Metanephros (tissue), 2 donors: ENCODE measurements at places on chromosomes 16 and 17. TPM values are rescaled to one million over a fixed set of nuclear protein-coding genes. Genes with fewer than 3 reads are reported as not detected.

CDRT4 gene
- 6.7 TPM for total RNA-seq

VAT1L gene
- 2.5 TPM for total RNA-seq

KIF2B gene
- not detected for total RNA-seq

KIF18B gene
- total RNA-seq: 5.4 TPM

HEATR9 gene
- not detected for total RNA-seq

C1QTNF1 gene
- 8.8 TPM for total RNA-seq

ABCA6 gene
- total RNA-seq: 13.4 TPM

TVP23A gene
- 6.2 TPM for total RNA-seq

NPIPB2 gene
- total RNA-seq: 11.8 TPM

PEX12 gene
- total RNA-seq: 5.0 TPM

NKD1 gene
- total RNA-seq: 12.6 TPM

TP53TG3D gene
- not detected for total RNA-seq

CCDC154 gene
- 2.2 TPM for total RNA-seq

TMEM114 gene
- total RNA-seq: not detected

TBX21 gene
- total RNA-seq: 0.18 TPM

CDRT15 gene
- total RNA-seq: not detected
